Fibroblast of mammary gland (primary cell): ENCODE measurements at places on chromosomes 11 and 22.
A peak's percentile ranks its signal among the peaks of the same experiment; 100 is the strongest.

DNA sequence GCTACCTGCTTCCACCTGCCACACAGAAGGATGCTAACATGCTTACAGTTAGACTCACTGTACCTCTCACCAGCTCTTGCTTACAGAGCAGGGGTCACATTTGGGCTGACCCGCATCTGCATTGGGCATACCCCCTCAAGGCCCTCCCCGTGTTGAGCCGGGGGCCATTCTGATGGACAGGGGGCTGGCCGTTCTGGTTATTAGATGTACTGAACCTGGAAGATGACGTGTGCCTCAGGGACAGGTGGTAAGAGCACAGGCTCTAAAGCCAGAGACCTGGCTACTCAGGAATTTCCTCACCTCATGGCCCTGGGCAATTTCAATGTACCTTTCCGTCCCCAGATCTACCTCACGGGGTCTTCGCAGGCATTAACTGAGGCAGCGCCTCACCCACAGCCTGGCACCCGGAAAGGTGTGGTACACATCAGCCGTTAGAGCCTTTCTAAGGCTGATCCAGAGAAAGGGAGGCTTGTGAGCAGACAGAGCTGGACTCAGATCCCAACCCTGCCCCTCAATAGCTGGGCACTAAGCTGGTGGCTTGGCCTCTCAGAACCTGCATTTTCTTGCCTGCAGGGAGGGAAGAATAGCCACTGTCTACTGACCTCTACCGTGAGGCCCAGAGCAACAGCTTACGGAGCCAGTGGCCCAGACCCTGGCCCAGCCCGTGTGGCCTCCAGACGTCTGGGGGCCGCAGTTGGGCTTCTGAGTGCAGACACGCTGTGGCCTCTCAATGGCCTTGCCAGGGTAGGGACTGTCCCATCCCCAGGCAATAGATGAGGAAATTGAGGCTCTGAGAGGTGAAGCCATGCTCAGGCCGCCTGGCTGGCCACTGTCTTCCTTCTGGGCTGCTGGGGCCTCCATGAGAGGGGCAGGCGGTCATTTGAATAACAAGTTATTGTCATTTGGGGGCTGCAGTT lies 100.6 kb downstream of the MORC2 start:
- DNase-seq: no peak

DNA sequence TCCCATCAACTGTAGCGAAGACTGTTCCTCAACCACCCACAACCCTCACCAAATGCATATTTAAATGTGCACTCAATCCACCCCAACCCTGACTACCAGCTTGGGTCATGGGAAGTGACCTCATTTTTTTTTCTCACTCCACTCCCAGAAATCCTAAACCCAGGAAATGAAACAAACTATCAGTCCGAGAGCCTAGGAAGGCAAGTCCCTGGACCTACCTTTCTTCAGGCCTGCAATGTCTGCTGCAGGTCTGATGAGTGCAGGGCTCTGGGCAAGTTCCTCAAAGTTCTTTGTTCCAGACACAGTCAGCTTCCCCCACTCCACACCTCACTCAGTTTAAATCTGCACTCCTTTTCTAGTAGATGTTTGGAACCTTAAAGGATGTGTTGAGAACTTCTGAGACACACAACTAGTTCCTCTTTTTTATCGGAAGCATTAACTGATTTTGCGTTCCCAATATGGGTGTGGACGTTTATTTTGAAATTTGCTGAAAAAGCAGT lies at the start of gene MS4A4E:
TSS of gene MS4A4E (minus strand) at position 398 of the 500 bp plus-strand sequence. CDS start 13,082 bp downstream, outside the sequence.
- DNase-seq: no peak

GRCh38 chr11:44286268-44286880 lies 23.6 kb downstream of the ALX4 start:
- peak; percentile 61 for DNase-seq

DNA sequence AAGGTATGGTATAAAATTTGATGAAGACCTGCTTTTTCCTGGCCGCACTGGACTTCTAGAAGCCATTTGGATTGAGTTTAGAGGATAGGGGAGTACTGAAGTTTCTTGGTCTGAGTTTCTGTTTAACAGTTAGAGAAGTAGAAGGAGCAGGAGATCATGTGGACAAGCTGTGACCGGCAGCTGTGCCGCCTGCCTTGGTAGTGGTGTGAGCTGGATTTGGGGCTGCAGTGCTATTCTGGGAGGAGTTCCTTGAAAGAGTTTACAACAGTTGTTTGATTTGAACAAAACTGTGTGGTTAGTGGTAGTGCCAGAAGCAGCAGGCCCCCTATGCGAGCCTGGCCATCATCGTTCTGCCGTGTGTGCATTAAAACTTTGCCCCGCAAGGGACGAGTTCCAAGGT lies 105.2 kb downstream of the PDHX start:
- DNase-seq: no peak
